Mesothelial cell of epicardium (in vitro differentiated cells): ENCODE measurements at places on chromosomes 6 and 20. TPM values are rescaled to one million over a fixed set of nuclear protein-coding genes. Genes with fewer than 3 reads are reported as not detected.

GRCh38 chr20:38346741-38347140 lies 459 bp downstream of the LBP start:
- DNase-seq: no peak
- H3K27me3 ChIP-seq: no peaks in the 10 kb centered on the region
- no peak overlapping the region for H3K4me3 ChIP-seq
- peaks cover 8% of the 10 kb centered on the region for H3K4me1 ChIP-seq
- H3K36me3 ChIP-seq: no peaks in the 10 kb centered on the region
- no peak overlapping the region for H3K27ac ChIP-seq

The RAET1E gene
- total RNA-seq: not detected in 3 replicates

DNA sequence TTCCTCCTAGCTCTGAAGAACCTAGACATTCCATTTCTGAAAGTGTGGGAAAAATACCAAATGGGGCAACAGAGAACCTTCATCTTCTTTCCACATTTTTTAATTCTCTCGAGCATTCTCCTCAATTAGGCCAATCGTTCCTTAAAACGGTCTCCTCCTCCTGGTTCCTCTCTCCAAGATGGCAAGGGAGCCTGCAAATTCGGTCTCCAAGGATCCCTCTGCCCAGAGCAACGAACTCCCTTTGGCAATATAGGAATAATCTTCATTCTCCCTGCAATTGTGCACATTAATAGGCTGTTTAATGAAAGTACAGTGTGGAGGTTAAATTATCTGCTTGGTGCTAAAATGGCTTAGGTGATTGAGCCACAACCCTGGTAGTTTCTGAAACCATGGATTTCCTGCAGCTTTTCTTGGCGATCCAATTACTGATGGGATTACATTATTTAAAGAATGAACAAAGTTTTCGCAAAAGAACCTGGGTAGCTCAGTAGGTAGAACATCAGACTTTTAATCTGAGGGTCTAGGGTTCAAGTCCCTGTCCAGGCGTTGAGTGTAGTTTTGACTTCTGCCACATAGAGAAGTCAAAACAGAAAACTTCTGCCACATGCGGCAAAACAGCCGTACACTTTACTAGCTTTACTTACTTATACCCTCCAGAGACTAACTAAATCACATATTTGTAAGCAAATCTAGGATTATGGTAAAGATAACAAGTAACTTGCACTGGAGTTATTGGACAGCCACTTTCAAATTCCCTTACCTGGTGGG lies 102.9 kb upstream of the ZNF184 start:
- peaks cover 13% of the 10 kb centered on the region for H3K27me3 ChIP-seq
- no peak for DNase-seq
- H3K4me1 ChIP-seq: no peaks in the 10 kb centered on the region
- H3K27ac ChIP-seq: no peak overlapping the region
- H3K4me3 ChIP-seq: no peak overlapping the region

The SLC22A3 gene
- 1.2 to 1.3 TPM (median 1.2 TPM) in 3 replicates for total RNA-seq

The FRMD1 gene
- not detected in 3 replicates for total RNA-seq
